Immature natural killer cell (primary cell): ENCODE measurements at places on chromosomes 12 and 14. TPM values are rescaled to one million over a fixed set of nuclear protein-coding genes. Genes with fewer than 3 reads are reported as not detected.

Gene SIVA1
- 203 TPM for polyA plus RNA-seq

Gene PPP1R13B
- 6.7 TPM for polyA plus RNA-seq

Gene XRCC3
- 5.7 TPM for polyA plus RNA-seq

Gene ZDHHC22
- polyA plus RNA-seq, result not detected

Gene AQP2
- not detected for polyA plus RNA-seq

Gene LTB4R
- 13.7 TPM for polyA plus RNA-seq
